ENCODE measurements at places on chromosomes 11 and 22.
A peak's percentile ranks its signal among the peaks of the same experiment; 100 is the strongest.

- no peak for DNase-seq
These were observed 26.2 kb upstream of the GAL start for GRCh38 chr11:68658097-68658496.

DNA sequence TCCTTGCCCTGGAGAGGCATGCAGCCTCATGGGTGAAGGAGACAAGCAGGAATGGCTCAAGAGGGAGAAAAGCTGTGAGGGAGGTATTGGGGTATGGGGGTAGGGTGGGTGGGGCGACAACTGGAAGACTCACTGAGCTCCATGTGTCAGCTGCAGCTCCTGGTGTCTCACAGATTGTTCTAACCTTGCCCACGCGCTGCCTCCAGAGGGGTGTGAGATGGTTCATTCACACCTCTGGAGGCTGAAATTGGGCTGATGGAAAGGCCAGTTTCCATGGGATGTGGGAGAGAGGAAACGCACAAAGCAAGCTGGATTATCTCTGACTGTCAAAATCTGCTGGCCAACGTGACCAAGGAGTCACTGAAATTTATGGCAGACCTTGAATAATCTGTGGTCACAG, 400.4 kb upstream of the NARS2 start:
- DNase-seq = no peak

GRCh38 chr11:65898656-65899355, 1.4 kb downstream of the FOSL1 start:
- no peak for DNase-seq

DNA sequence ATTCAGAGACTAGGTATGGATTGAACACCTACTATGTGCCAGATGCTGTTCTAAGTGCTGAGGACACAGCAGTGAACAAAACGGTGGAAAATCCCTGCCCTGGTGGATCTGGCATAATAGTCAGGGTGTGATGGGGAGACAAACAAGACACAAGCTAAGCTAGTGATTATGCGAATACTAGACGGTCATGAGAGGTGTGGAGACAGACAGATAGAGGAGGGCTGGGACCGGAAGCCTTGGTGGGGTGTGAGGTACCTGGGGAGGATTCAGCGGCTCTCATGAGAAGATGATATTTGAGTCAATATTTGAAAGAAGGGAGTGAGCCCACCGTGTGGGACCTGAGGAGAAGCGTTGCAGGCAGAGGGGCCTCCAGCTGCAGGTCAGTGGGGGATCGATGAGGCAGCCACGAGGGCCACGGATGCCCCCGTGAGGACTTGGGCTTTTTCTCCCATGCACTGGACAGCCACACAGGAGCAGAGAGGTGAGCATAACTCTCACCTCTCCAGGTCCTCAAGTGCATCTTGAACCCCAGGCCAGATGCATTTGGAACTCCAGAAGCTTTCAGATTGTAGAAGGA, 4.7 kb downstream of the CD5 start:
- DNase-seq = no peak

DNA sequence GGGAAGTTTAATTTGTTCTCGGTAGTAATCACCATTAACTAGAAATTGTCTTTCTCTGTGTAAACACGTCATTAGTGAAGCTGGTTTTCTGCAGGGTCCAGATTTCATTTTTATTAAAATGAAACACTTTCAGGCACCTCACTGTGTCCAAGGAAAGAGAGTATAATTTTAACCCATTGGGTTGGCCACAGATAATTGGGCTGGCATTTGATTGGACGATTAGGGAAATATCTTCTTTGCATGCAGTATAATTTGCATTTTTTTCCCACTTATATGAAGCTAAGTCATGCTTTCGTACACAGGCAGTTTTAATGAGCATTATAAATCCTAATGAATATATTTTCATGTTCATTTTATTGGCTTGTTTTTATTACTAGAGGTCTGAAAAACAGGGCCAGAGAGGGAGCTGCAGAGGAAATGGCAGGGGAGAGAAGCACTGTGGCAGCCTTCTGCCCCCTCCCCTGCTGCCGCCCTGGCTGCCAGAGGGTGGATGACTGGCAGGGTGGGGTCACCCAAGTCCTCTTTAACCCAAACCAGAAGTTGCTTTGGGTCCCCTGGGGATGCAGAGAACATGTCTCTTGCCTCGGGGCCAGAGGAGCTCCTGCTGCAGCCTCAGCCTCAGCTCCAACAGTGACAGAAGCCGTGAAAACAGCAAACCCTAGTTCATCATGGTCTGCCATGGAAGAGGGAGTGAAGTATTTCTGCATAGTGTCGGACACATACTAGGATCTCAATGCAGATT, 93.9 kb downstream of the PKNOX2 start:
- DNase-seq = no peak

GRCh38 chr22:42243802-42244060, 26.7 kb downstream of the TCF20 start:
- no peak for DNase-seq

DNA sequence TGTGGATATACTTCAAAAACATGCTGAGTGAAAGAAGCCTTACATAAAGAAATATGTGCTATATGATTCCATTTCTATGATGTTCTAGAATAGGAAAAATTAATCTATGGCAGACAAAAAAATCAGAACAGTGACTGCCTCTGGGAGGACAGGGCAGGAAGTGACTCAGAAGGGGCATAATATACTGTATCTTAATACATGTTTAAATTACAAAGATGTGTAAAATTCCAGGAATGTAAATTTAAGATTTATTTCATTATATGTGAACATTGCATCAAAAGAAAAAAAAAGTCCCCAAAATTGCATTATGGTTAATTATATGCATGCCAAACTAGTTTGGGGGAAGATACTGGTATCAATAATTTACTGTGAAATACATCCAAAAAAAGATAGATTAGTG, 32.2 kb downstream of the SBF2 start:
- no peak for DNase-seq

DNA sequence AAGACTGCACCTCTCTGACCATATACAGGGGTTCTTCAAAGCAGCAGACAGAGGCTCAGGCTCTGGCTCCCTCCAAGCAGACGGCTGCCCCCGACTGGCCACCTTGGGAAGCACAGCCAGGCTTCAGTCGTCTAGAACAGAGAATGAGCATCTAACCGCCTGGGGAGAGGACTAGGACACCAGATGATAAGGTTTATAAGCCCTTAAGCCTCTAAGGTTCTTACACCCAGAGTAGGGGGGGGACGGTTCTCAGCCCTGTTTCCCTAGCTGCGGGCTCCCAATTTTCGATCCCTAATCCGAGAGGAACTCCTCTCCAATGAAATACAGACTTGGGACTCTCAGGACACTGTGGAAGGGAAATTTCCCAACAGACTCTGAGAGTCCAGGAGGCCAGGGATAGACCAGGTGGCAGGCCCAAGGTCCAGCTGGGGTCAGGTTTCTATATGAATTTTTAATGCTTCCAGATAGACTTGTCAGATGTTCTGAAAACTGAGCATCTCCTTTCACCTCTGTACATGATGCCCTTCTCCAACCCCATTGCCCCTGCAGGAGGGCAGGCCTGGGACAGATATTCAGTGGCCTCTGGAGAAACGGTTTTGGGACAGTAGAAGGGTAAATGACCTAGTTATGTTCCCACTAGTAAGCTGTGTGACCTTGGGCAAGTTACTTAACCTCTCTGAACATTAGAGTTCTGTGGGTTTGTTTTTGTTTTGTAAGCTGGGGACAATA, 20.2 kb downstream of the RTN4RL2 start:
- no peak for DNase-seq

- DNase-seq = no peak
These were observed 8.3 kb downstream of the LGR4 start for GRCh38 chr11:27464289-27464696.

GRCh38 chr11:110955776-110956175, 243.5 kb upstream of the ARHGAP20 start:
- DNase-seq = no peak

DNA sequence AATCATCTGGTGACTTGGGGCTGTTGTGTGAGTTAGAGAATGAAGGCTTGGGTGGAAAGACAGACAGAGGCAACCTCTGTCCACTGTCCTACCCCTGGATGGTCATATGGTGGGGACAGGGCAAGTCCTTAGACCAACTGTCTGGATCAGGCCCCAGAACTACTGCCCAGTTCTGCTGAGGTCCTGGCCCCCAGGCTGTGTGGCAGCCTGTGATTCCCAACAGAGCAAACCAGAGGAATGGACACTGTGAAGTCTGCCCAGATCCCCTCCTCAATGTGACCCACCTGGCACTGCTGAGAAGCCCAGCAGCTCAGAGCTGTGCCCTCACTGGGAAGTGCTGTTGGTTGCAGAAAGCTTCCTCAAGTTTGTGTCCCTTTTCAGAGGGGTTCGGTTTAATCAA, 69.0 kb downstream of the GGTLC2 start:
- peak; percentile 38 for DNase-seq

DNA sequence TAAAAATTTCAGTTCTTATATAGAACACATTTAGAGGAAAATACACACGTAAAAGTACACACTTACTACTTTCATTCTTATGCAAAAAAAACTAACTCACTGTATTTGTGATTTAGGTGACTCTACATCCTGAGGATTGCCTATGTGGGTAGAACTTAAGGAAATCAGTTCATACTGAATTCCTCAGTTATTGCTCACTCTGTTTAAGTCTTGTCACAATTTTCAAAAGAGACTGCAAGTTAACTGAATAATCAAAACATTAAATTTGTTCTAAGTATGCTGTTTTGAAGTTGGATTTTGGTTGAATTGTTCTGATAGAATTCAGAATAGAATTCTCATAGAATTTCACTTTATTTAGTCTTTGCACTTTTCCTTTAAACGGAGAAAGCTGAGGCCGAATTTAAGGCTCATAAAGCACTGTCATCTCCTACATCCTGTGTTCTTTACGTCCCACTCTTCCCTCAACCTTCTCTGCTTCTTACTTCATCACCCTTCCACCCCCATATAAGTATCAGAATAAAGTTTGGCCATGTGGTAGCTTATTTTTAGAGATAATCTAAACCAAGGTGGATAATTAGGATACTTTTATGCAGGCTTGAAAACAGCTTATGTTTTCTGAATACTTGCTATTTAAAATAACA, 59.8 kb downstream of the APOL5 start:
- DNase-seq = no peak

GRCh38 chr22:44933666-44934453, 75.9 kb downstream of the PHF21B start:
- no peak for DNase-seq

DNA sequence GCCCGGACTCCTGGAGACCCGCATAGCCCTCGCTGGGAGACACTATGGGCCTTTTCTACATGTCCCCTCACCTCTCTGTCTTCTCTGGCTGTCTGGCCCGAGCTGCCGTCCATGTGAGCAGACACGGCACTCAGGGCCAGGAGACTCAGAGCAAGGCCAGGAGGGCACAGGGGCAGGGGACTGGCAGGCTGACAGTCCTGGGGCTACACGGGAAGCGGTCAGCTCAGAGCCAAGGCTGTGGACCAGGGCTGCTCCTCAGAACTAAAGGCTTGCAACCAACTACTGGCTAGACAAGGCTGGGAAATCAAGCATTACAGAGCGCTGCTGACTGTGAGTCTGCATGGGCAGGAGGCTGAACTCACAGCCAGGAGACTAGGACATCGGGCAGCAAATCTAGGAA, 56.1 kb upstream of the CDON start:
- no peak for DNase-seq

DNA sequence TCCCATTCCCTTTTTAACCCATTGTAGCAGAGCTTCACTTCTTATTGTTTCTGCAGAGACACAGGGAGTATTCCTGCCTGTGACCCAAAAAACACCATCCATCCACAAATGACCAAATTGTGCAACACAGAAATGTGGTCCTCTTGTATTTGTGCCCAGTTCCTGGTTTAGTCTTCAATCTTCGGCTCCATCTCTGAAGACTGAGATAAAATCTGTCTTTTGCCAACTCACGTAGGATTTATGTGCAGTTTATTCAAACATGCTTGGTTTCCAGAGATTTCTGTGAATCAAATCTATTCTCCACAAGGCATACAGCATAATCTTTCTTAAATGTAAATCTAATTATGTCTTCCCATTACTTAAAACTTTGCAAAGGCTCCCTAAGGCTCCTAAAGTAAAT, 307.0 kb downstream of the AASDHPPT start:
- no peak for DNase-seq

- no peak for DNase-seq
These were observed 24.9 kb downstream of the IMMP1L start for GRCh38 chr11:31484497-31484896.

GRCh38 chr11:59872076-59872475, 5.8 kb upstream of the TCN1 start:
- DNase-seq = no peak

DNA sequence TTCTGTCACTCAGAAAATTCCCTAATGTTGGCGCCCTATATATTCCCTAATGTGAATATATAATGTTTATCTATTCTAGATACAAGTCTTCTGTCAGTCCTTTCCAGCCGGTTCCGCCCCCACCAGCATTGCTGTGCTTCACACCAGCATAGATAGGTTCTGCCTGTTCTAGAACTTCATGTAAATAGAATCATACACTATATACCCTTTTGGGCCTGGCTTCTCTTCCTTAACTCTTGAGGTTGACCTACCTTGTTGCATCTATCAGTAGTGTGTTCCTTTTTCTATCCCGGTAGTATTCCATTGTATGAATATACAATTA, 34.6 kb downstream of the OTOG start:
- no peak for DNase-seq

DNA sequence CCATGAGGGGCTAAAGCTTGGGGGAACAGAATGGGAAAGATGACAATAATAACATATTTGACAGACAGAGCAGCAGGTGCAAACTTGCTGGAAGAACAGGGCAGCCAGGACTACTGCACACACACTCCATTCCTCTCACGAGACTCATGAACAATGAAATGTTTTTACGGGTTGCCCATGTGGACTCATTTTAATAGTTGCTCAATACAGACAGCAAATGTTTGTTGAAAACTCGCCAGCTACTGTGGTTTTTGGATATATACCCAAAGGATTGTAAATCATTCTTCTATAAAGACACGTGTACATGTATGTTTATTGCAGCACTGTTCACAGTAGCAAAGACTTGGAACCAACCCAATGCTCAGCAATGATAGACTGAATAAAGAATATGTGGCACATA, 10.3 kb downstream of the SYT13 start:
- no peak for DNase-seq

GRCh38 chr22:36055376-36056295, 27.0 kb upstream of the RBFOX2 start:
- DNase-seq = no peak

GRCh38 chr11:117265745-117266144, 25.4 kb upstream of the BACE1-AS start:
- no peak for DNase-seq

DNA sequence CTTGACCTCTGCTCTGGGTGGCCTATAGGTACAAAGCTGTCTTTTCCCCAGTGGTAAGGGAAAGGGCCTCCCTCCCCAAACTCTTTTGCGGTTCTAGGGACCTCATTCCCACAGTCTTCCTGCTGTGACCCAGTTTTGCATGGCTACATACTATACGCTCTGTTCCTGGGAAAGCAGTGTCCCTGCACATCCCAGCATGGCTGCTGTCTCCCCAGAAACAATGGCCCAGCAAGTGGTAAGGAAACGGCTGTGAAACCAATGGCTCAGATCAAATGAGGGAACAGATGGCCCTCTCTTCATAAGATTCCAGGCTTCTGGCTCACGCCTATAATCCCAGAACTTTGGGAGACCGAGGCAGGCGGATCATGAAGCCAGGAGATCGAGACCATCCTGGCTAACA, 41.1 kb downstream of the RPL27A start:
- DNase-seq = no peak

- DNase-seq = no peak
These were observed 39.1 kb downstream of the DIXDC1 start for GRCh38 chr11:111976119-111976766.
